ENCODE measurements at places on chromosomes 11 and 22. TPM values are rescaled to one million over a fixed set of nuclear protein-coding genes. Genes with fewer than 3 reads are reported as not detected.

BEST1 gene
- 2.3 TPM for total RNA-seq

NCAM1 gene
- 6.9 TPM for total RNA-seq

HEPHL1 gene
- not detected for total RNA-seq

MUC2 gene
- total RNA-seq, result not detected

STK33 gene
- 5.3 TPM for total RNA-seq

OVCH2 gene
- total RNA-seq, result not detected

MAJIN gene
- not detected for total RNA-seq

TENM4 gene
- total RNA-seq, result 1.6 TPM

SLC22A25 gene
- not detected for total RNA-seq

UQCR10 gene
- 90.0 TPM for total RNA-seq

SESN3 gene
- total RNA-seq, result 1.9 TPM

HIRA gene
- 17.3 TPM for total RNA-seq

CST6 gene
- total RNA-seq, result not detected

C1QTNF4 gene
- 2.6 TPM for total RNA-seq

PRG2 gene
- total RNA-seq, result not detected

SCN4B gene
- total RNA-seq, result not detected

UEVLD gene
- 50.5 TPM for total RNA-seq

SCO2 gene
- 1.4 TPM for total RNA-seq

SYVN1 gene
- 23.2 TPM for total RNA-seq

QSER1 gene
- total RNA-seq, result 6.6 TPM

CHADL gene
- total RNA-seq, result 0.29 TPM

OR51B2 gene
- not detected for total RNA-seq

COMMD9 gene
- total RNA-seq, result 63.1 TPM

MS4A12 gene
- total RNA-seq, result not detected

C11orf21 gene
- under 0.01 TPM for total RNA-seq

CNGA4 gene
- not detected for total RNA-seq

INSC gene
- total RNA-seq, result 20.8 TPM

CNTF gene
- not detected for total RNA-seq

TMEM258 gene
- 86.8 TPM for total RNA-seq

MMP11 gene
- total RNA-seq, result 7.4 TPM

APOA4 gene
- not detected for total RNA-seq

DNAJB7 gene
- not detected for total RNA-seq

FAM181B gene
- not detected for total RNA-seq

LRRN4CL gene
- 6.6 TPM for total RNA-seq
